ENCODE measurements at places on chromosomes 3 and 15. TPM values are rescaled to one million over a fixed set of nuclear protein-coding genes. Genes with fewer than 3 reads are reported as not detected.

Gene FBXW12
- not detected for total RNA-seq

Gene BFSP2
- total RNA-seq, result not detected

Gene SLC35G2
- total RNA-seq, result 5.5 TPM

Gene STAB1
- 80.4 TPM for total RNA-seq

Gene FRMD4B
- total RNA-seq, result 7.1 TPM

Gene TEX55
- not detected for total RNA-seq

Gene ATP1B3
- 73.6 TPM for total RNA-seq

Gene CPN2
- not detected for total RNA-seq

Gene CLDN16
- not detected for total RNA-seq

Data from gastroesophageal sphincter (tissue), 4 donors.